Myometrial cell (primary cell): ENCODE measurements at places on chromosomes 6 and 20. TPM values are rescaled to one million over a fixed set of nuclear protein-coding genes. Genes with fewer than 3 reads are reported as not detected.

MEI4 gene
- total RNA-seq, result not detected in 2 replicates

KPNA5 gene
- total RNA-seq, result 4.0 and 4.1 TPM in 2 replicates

PTCRA gene
- not detected in 2 replicates for total RNA-seq

CDK19 gene
- 6.6 and 7.6 TPM in 2 replicates for total RNA-seq

DUSP15 gene
- total RNA-seq, result not detected in 2 replicates

PEX6 gene
- total RNA-seq, result 20.7 and 23.6 TPM in 2 replicates

ACSS1 gene
- total RNA-seq, result 5.2 and 7.1 TPM in 2 replicates

HLA-DPA1 gene
- total RNA-seq, result 3.7 and 8.7 TPM in 2 replicates

TRIM15 gene
- not detected in 2 replicates for total RNA-seq

SFTA2 gene
- total RNA-seq, result not detected in 2 replicates

TRIM10 gene
- total RNA-seq, result not detected in 2 replicates

HDGFL1 gene
- total RNA-seq, result not detected in 2 replicates

MDFI gene
- total RNA-seq, result 0.86 TPM in 1 of 2 replicates, not detected in the other

PGC gene
- total RNA-seq, result not detected in 2 replicates

TTI1 gene
- 16.3 and 18.5 TPM in 2 replicates for total RNA-seq

ZSCAN31 gene
- total RNA-seq, result 6.2 and 7.2 TPM in 2 replicates

NR2E1 gene
- not detected in 2 replicates for total RNA-seq

SOD2 gene
- 107 and 140 TPM in 2 replicates for total RNA-seq

IP6K3 gene
- 2.7 and 4.3 TPM in 2 replicates for total RNA-seq

RAET1G gene
- 0.71 and 1.7 TPM in 2 replicates for total RNA-seq

ABHD16B gene
- total RNA-seq, result not detected in 2 replicates

HLA-DOA gene
- total RNA-seq, result not detected in 2 replicates

EYA2 gene
- 1.4 TPM in 2 replicates for total RNA-seq

SMOC2 gene
- not detected in 2 replicates for total RNA-seq

CGA gene
- 1.7 and 4.6 TPM in 2 replicates for total RNA-seq

LGSN gene
- total RNA-seq, result not detected in 2 replicates

FBXO5 gene
- 12.7 and 16.7 TPM in 2 replicates for total RNA-seq

PDYN gene
- not detected in 2 replicates for total RNA-seq

AFDN gene
- 11.2 and 15.1 TPM in 2 replicates for total RNA-seq

CHMP4B gene
- 41.8 and 43.2 TPM in 2 replicates for total RNA-seq

SNTA1 gene
- 8.9 and 9.7 TPM in 2 replicates for total RNA-seq

SLC35F1 gene
- total RNA-seq, result under 0.01 TPM in 1 of 2 replicates, not detected in the other

IL17A gene
- total RNA-seq, result not detected in 2 replicates

KIF13A gene
- total RNA-seq, result 18.3 and 21.3 TPM in 2 replicates

PPP1R16B gene
- total RNA-seq, result not detected in 2 replicates

CPNE5 gene
- total RNA-seq, result not detected in 2 replicates

SLC9A8 gene
- 3.0 and 3.2 TPM in 2 replicates for total RNA-seq

NCOA7 gene
- total RNA-seq, result 7.8 and 10.3 TPM in 2 replicates

RHAG gene
- not detected in 2 replicates for total RNA-seq
